DMS 273 treated with DMSO at 0.1 percent for 48 hours (cell line): ENCODE measurements at places on chromosomes 6 and 20.
A peak's percentile ranks its signal among the peaks of the same experiment; 100 is the strongest.

- peak; percentile 33 for DNase-seq
Measured at GRCh38 chr6:124694139-124694705, 268.0 kb upstream of the RNF217 start.

GRCh38 chr20:62449951-62450691 lies 22.8 kb upstream of the RBBP8NL start:
- no peak for DNase-seq

DNA sequence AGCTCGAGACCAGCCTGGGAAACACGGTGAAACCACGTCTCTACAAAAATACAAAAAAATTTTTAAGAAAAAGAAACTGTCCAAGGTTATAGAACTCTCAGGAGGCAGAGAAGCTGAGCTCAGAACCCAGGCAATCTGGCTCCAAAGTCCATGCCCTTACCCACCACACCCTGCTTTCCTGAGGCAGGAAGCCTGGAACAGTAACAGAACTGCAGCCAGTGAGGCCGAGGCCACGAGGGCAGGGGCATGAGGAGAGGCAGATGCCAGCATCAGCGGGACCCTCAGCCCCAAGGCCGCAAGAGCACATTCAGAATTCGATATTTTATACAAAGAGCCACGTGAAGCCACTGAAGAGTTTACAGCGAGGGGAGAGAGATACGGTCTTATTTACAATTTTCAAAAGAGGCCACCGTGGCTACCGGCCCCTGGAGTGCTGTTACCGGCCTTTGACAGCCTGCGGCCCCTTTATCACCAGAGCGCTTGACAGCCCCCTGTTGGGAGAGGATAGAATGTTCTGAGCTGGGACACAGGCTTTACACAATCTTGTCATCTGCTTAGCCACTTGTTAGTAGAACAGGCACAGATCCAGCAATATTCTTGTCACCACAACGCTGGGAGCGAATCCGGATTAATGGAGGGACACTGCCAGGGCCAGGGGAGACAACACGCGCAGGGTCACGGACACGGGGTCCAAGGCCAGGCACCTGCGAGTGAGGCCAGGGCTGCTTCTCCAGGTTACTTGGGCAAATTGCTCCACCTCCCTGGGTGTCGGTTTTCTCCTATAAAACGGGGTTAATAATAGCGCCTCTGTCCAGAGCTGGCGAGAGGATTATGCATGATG lies 5.6 kb downstream of the SPATA2 start:
- no peak for DNase-seq

- no peak for DNase-seq
Measured at GRCh38 chr20:38187517-38187916, 22.4 kb upstream of the TGM2 start.

DNA sequence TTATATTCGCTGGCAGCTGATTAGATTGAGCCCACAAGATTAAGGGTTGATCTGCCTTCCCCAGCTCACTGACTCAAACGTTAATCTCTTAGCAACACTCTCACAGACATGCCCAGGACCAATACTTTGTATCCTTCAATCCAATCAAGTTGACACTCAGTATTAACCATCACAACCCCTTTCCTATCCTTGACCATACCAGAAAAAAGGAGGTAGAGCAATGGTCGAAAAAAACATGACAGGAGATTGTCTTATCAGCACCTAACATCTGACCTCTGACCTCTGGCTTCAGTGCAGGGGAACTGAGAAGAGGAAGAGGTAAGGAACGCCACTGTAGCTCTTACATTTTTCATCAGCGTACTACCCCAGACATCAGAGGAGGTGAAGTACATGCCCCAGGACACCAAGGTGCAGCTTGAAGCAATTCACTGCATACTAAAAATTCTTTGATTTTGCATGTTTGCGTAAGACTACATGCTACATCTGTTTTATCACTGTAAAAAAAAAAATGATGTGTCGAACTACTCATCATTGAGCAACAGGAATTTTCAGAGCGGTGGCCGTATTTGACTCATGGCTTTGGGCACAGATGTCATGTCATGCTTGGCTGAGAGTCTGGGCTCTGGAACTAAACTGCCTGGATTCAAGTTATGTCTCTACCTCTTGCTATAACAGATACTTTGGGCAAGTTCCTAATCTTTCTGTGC lies 188.0 kb upstream of the TAB2 start:
- DNase-seq: no peak

DNA sequence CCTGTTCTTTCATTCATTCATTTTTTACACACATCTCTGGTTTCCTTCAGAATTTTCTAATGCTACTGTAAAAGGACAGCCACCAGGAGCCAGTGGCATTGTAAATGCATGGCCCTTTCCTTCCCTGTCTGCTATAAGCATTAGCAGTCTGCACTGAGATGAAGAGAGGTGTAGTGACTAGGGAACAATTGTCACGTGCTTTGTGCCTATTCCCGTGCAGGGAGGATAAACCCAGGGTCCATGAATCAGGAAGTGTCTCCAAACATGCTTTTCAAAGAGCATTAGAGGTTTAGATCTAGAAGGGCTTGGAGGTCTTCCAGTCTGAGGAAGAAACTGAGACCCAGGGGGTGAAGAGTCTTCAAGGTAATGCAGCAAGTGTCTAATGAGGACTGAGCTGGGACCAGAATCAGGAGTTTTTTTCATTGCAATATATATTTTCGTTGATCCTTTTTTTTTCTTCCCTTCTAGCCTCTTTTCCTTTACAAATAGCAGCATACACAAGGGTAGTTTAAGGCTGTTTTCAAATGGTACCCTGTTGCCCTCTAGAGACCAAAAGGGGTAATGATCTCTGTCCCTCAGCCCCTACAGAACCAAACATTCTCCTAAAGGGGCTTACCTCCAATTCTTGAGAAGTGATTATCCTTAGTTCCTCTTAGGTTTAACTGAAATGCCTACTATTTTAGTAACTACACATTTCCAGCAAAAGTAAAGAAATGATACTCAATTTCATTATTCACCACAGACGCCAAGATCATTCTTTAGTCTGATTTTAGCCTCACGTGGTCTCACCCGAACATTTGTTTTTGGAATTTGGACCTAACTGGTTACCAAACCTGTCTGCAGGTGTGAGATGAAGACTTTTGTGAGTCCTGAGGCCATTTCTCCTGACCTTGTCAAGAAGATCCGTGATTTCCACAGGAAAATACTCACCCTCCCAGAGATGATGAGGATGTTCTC lies 6.6 kb downstream of the TRIM15 start:
- peak; percentile 38 for DNase-seq

DNA sequence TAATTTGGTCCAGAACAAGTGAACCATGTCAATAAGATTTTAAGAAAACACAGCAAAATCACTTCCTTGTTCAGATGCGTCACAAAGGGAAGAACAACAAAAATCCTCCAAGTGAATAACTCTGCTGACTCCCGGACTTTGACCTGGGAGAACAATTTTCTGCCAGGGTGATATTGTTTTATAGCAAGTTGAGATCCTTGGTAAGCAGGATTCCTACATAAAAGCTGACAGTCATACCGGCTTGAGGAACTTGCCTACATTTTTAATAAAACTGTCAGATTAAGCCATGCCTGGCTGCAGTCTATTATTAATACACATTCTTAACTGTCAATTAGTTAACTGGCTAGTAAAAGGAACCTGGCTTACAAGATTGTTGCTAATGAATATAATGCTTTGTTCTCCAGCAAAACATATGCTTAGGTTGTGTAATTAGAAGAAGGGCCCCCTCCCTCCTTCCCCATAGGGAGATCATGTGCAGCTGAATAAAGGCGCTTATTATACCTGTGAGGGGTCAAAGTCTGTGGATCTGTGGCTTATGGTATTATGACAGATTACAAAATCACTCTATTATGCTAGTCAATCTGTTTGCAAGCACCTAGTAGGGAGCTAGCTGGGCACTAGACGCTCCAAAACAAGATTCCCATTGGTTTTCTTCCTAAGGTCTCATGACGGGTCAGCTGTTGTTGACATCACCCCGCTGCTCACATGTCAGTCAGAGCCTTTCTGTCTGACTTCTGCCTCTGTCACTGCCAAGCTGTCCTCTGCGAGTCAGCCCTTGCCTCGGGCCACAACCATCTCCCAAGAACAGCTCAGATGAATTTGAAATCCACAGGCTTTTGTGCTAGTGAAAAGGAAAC lies 44.6 kb upstream of the SEC63 start:
- DNase-seq: no peak

- DNase-seq: no peak
Measured at GRCh38 chr20:18138266-18138582, 561 bp downstream of the KAT14 start.

GRCh38 chr6:157538168-157538567 lies 157.2 kb downstream of the ZDHHC14 start:
- no peak for DNase-seq

- DNase-seq: no peak
Measured at GRCh38 chr20:34896086-34896621, 19.7 kb downstream of the ACSS2 start.

- no peak for DNase-seq
Measured at GRCh38 chr20:23361119-23361475, 885 bp upstream of the GZF1 start.

DNA sequence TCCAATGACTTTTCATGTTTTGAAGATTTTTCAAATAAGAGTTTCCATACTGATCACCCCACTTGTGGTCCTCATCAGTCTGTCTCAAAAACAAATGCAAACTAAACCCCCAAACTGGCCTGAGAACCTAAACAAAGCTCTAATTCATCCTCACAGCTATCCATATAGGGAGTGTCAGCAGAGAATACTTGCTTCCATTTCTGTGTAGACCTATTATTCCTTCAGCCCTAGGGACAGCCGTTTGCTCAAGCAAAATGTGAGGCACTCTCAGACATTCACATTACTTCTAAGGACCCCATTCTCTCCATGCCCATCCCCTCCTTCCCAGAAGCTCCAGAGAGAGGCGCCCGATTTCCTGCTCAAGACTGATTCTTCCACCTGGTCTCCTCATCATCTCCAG lies 24.6 kb downstream of the DNAAF9 start:
- no peak for DNase-seq
